NCI-H1930 (cell line): ENCODE measurements at places on chromosomes 13 and 19.

DNA sequence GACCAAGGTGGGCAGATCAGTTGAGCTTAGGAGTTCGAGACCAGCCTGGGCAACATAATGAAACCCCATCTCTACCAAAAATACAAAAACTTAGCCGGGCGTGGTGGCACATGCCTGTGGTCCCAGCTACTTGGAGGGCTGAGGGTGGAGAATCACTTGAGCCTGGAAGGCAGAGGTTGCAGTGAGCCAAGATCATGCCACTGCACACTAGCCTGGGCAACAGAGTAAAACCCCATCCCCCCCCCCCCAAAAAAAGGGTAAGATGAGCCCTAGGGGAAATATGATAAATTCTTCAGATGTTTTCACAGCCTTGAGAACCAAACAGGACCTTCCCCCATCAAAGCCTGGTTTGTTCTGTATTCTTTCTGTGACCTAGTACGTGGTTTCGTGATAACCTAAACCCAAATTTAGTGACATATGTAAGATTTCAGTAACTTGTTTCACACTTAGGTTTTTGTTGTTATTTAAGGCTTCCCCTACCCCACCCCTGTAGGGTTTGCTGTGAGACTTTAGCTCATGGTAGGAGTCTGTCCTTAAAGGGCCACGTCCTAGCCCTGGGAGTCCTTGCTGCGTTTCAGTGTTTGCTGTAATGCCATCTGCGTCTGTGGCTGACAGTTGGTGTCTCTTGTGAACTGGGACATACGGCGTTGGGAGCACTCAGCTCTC, 49.6 kb downstream of the MYO9B start:
- DNase-seq: no peak

DNA sequence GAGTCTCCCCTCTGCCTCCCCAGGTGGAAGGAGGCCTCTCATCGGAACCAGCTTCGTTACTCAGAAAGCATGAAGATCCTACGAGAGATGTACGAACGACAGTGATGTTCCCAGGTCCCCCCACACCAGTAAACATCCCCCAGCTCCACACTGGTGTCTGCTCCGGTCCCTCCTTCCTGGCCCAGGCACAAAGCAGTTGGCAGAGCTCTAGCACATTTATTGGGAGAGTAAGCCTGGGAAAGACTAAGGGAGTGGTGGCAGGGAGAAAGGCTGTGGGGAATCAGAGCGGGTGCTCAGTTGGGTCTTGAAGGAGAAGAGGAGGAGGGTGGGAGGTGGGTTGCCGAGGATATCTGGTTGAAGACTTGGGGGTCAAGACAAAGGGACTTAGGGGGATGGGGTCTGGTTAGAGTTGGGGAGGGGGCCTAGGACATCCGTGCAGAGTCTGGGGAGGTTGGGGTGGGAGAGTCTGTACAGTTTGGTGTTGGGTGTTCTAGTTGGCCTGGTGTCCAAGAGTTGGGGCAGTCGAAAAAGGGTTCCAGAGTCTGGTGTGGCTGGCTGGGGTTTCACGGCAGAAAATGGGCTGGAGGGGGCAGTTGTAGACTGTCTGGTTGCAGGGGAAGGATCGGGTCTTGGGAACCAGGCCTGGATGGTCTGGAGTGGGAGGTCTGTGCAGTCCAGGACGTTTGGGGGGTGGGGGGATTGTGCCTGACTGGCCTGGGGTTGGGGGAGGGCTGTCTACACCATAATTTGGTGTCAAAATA, 2.3 kb downstream of the HSPB6 start:
- DNase-seq: no peak

GRCh38 chr19:39736088-39736487, 1.7 kb downstream of the CLC start:
- DNase-seq: no peak

DNA sequence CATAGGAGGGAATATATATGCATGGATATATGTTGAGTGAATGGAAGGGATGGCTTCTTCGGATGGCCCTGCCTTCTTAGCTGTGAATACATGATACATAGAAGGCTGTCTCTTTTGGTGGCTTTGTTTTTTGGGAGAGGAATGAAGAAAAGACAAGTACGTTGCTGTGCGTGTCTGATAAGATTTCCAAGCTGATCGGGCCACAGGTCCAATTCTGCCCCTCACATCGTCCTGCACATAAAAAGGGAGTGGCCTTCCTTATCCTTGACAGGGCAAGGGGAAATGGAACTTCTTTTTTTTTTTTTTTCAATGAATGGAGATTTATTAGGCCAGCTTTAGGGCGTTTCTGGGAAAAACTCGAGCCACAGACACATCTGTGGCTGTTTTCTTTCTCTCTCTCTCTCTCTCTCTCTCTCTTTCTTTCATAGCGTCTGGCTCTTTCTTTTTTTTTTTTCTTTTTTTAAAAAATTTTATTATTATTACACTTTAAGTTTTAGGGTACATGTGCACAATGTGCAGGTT, 103.8 kb upstream of the SPATA13 start:
- no peak for DNase-seq

DNA sequence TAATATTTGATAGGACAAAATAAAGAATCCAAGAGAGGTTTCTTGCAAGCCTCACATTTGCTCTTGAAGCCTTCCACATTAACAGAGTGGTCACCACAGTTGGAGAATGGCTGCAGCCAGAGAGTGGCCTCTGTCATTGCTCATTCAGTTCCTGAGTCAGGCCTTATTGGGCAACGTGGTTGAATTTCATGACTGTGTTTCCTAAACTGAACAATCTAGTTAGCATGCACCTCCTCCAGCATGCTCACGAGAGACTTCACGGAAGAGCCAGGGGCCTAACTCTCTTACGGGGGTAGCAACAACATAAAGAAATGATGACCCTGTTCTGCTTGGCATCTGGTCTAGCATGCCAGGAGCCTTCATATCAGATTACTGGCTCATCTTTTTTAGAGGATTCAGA, 9.6 kb upstream of the UBL3 start:
- DNase-seq: no peak

GRCh38 chr13:50052478-50052877, 37.2 kb downstream of the KCNRG start:
- DNase-seq: no peak

DNA sequence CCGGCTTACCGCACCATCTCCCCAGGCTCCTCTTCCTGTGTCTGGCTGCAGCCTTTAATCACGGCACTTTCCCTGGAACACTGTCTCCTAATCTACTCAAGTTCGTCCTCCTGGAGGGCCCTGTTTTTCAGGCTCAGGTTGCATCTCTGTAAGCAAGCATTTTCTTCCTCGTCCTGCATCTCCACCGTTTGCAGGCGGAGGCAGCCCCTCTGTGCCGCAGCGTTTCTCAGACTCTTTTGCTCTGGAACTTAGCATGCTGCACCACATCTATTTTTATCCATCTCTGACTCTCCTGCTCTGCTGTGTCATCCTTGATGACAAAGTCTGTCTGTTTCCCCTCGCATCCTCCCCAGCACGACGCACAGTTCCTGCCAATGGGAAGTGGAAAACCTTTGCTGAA, 117.5 kb downstream of the ATP8A2 start:
- DNase-seq: no peak
